NCI-H187 treated with DMSO at 0.1 percent for 48 hours (cell line): ENCODE measurements at places on chromosomes 4 and X.

- DNase-seq = no peak
Measured at GRCh38 chr4:73070074-73070390, 516 bp upstream of the COX18 start.

- DNase-seq = no peak
Measured at GRCh38 chr4:75939890-75940691, 722 bp downstream of the NAAA start.

DNA sequence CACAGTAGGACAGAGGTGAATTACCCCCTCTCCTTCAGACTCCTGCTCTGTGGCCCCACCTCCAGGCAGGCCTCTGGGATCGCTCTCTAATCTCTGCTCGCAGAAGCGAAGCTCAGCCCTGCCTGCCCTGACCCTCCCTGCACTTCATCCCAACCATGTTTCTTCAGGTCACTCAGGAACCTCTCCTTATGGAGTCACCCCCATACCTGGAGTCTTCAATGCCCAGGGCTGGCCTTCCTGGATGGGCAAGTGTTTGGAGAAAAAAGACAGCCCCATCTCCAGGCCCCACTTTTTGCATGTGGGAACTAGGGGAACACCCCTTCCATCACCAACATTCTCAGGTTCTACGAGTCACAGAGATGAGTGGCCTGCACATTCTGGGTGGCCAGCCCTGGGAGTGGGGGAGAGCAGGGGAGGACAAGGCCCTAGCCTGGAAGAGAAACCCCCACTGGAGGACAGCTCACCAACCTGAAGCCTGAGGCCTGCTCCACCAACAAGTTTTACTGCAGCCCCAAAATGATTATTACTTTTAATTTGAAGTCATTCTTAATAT, 90.8 kb downstream of the PPP2R2C start:
- DNase-seq = no peak

DNA sequence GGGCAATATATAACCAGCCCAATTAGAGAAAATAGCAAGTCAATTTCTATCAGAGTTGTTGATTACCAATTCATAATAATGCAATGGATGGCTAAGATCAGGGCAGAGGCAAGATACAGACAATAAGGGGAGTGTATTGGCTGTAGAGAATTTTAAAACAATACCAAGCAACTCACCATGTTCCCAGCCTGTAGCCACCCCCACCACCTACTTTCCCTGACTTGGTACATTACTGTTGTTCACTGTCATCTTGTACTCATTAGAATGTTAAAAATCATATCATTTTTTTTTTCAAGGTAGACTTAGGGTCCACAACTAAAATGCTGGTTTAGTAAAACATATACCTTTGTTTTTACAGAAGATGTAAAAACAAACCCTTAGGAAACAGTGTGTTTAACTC, 27.7 kb downstream of the HNRNPD start:
- no peak for DNase-seq

GRCh38 chrX:153926858-153927671, 1.0 kb upstream of the ARHGAP4 start:
- DNase-seq = no peak

DNA sequence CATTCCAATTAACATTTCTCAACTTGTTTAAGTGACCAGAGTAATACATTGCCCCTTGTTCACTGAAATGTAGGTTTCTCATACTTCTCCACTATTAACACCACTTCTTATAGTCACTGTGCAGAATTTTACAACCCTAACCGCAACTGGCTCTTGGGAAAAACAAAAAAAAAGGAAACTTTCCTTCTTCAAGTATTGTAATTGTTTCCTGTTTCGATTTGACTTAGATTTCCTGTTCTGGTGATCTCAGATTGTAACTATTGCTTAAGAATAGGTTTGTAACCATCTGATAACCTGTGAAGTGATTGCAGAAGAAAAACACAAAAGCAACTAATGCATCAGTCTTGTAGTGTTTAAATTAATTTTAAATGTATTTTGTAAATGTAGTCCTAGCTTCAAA, 594.7 kb upstream of the GALNT7 start:
- DNase-seq = no peak

DNA sequence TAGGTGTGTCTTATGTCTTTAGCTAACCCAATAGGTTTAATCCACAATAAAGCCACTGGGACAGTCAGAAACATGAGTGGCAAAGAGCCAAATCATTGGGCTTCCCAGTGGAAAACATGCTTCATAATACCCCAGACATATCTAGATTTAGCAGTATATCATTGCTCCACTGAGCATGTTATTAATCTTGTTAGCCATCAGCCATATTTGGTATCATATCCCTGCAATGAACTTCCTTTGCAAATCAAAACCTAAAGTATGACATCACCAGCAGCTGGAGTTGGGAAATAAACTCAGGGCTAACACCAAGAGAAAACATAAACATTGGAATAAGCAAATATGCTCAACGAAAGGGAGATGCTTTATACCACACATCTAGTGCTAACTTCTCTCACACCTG, 280.8 kb upstream of the NOCT start:
- DNase-seq = no peak

GRCh38 chrX:2867206-2867605, 38.5 kb downstream of the GYG2 start:
- DNase-seq = no peak

DNA sequence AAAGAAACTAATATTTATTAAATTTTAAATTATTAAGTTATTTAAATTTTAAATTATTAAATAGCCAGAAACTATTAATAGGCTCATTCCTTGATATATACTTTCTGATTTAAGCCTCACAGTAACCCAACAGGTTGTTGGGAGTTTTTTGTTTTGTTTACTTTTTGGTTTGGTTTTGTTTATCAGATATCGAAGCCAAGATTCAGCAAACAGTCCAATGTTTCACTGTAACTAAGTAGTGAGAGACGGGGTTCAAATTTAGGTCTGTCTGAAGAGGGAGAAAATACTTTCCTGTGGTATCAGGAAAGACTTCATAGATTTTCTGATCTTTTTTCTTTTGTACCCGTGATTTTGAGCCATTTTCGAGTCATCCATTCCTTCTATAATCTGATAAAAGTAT, 54.2 kb downstream of the CCDC158 start:
- no peak for DNase-seq

- no peak for DNase-seq
Measured at GRCh38 chr4:48193921-48194468, 59.9 kb upstream of the TXK start.

DNA sequence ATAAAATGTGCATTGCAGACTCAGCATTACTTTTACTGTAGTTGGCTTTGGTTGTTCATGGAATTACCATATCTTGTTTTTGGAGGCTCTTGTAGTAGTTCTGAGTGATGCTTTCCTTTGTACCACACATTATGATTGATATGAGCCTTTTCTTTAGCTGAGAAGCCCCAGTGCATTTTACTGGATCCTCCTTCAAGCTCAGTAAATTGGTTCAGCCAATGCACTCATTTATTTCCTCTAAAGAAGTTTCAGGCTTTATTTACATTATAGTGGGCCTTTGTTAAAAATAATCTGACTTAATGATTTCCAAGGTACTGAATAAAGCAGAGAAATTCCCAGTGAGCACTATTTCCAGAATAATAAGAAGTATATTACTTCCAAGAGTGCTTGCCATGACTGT, 21.8 kb downstream of the UPRT start:
- DNase-seq = no peak

- DNase-seq = no peak
Measured at GRCh38 chrX:139008185-139008584, 296.7 kb upstream of the FGF13 start.

GRCh38 chr4:108751321-108751720, 11.5 kb downstream of the ETNPPL start:
- DNase-seq = no peak
